HepG2 (cell line): ENCODE measurements at places on chromosomes 2 and 18.

- no peak for DNase-seq
These were observed 38.4 kb upstream of the STAT4 start for GRCh38 chr2:191189112-191189635.

GRCh38 chr2:197183355-197183754, 127.2 kb downstream of the ANKRD44 start:
- DNase-seq = no peak

- DNase-seq = no peak
These were observed 31.6 kb downstream of the MBD2 start for GRCh38 chr18:54192900-54193299.

- no peak for DNase-seq
These were observed 128.4 kb downstream of the IKZF2 start for GRCh38 chr2:213022987-213023386.
